Stimulated activated CD8-positive, alpha-beta memory T cell treated with anti-CD3 and anti-CD28 coated beads, Interleukin-4, amount 100 ng/mL, for 1 hour (primary cell): ENCODE measurements at places on chromosomes 12 and 14.

DNA sequence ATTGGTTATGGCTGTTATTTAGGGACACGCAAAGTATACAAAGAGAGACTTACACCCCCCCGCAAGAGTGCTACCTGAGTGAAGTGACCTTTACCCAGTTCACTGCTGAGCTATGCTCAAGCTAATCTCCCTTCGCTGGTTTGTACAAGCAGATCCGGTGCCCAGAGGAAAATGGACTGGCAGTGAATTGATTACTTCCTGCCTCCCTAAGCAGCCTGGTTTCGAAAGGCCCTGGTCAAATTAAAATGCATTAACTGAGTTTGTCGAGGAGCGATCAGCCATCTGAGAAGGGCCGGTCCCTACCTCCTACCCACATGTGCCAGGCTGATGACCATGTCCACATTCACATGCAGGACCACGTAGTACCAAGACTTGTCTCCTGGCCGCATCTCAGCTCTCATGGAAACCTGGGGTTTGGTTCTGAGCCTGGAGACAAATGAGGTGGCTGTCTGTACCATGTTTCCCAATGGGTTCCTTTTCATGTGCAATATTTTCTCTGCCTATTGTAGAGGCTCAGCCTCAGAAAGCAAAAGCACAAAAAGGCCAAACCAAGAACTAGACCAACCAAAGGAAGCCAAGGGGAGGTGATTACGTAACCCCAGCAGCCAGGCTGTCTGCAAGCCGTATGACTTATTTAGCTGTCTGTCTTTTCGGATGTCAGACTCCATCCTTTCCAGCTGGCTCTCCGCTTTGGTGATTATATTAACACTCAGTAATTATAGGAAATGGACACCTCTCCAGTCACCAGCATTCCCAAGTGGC, 284.7 kb upstream of the PWP1 start:
- DNase-seq: no peak

DNA sequence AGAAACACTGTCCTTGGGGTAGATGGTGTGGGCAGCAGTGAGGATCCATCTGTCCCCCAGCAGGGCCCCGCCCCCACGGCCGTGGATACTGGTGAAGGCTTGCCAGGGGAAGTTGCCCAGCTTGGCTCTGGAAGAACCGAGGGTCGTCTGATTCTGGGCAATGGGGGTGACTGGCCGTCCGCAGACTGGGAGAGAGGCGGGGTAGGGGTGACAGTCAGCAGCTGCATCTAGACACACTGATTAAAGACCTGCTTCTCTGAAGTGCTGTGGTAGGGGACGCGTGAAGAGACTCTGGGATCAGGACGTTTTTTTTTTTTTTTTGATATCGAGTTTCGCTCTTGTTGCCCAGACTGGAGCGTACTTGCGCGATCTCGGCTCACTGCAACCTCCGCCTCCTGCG, 4.7 kb upstream of the C1R start:
- no peak for DNase-seq

DNA sequence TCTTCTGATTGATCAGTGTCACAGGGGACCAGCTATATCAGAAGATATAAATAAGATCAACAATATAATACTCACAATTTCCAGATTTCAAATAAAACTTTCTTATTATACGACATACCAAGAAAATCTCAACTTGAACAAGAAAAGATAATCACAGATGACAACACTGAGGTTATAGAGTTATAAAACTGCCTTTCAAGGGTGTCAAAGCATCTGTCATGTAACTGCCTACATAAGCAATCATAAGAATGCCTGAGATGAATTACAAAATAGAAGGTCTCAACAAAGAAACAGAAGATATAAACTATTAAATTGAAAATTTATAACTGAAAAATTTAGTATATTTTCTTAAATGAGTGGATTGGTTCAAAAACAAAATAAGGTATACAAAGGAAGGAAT, 659.2 kb downstream of the SLC16A7 start:
- no peak for DNase-seq

DNA sequence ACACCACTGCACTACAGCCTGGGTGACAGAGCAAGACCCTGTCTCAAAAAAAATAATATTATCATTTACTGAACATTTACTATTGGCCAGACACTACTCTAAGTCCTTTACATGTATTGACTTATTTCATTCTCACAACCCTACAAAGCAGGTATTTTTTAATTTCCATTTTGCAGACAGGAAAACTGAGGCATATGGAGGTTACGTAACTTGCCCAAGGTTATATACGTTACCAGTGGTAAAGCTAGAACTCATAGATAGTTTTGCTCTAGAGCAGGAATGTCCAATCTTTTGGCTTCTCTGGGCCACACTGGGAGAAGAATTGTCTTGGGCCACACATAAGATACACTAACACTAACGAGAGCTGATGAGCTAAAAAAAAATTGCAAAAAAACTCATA, 5.7 kb downstream of the L3HYPDH start:
- no peak for DNase-seq

- no peak for DNase-seq
Measured at GRCh38 chr12:10558789-10559188, 53.1 kb downstream of the EIF2S3B start.

DNA sequence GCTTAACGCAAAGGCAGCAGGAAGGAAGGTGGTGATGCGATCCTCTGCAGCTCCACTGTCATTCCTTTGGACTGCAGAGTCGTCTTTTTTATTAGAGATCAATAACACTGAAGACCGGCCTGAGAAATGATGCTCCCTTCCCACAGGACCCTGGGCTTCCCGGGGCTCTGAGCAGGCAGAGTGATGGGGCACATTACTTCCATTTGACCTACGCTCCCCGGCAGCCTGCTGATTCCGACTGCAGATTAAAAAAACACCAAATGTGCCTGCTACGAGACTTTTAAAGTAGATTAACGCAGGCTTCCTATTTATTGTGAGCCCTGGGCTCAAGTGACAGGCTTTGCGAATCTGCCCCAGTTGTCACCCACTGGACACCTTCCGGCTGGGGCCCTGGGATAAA, 37.5 kb downstream of the KCNA1 start:
- no peak for DNase-seq

- no peak for DNase-seq
Measured at GRCh38 chr14:104443391-104444158, 136.0 kb upstream of the C14orf180 start.

DNA sequence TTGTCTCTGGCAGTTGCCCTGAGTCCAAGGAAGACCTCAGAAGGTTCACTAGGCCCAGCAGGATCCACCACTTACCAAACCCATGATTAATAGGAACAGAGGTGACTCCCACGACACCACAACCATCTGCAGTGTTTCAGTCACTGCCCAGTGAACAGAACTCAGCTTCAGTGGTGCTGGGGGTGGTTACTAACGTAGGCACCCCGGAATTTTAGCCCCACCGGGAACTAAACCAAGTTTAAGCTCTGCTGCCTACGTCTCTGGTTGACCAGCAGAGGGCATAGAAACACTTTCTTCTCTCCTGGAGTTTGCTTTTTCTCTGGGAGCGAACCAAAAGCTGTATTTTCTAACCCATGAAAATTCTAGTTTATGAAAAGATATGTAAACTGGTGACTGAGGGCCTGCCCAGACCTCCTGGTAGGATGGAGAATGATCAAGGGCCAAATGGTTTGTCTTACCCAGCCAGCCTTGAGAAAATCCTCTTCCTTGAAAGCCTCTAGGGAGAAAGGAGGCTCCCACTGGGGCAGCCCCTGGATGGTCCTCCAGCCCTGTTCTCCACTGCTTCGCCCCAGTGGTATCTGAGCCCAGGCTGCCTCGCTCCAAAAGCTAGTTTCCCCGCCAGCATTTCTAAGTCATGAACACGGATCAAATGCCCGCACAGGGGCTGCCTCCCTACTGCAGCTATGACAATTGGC, 379.8 kb downstream of the DPF3 start:
- no peak for DNase-seq

DNA sequence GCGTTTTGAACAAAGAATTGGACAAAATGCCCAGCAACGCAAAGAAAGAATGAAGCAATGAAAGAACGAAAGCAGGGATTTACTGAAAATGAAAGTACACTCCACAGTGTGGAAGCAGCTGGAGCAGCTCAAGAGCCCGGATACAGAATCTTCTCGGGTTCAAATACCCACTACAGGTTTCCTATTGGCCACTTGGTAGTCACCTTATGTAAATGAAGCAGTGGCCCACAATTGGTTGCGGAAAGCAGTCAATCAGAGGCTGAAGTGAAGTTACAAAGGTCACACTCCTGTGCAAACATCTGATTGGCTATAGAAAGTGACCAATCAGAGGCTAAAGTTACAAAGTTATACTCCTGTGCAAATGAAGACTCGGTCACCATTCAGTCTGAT, 15.0 kb upstream of the PPP1R13B start:
- DNase-seq: no peak

DNA sequence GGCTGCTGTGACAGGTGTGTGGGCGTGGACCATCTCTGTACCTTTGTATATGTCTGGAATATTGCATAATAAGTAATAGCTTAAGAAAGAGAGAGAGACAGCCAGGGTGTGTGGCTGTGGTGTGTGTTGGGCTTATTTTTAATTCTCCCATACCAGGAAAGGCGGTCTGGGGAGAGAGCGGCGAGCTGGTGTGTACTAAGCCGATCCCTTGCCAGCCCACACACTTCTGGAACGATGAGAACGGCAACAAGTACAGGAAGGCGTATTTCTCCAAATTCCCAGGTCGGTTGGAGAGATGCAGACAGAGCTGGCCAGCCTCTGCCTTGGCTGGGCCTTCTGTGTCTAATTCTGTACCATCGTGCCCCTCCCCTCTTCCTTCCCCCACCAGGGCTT, 63.9 kb downstream of the AACS start:
- no peak for DNase-seq

DNA sequence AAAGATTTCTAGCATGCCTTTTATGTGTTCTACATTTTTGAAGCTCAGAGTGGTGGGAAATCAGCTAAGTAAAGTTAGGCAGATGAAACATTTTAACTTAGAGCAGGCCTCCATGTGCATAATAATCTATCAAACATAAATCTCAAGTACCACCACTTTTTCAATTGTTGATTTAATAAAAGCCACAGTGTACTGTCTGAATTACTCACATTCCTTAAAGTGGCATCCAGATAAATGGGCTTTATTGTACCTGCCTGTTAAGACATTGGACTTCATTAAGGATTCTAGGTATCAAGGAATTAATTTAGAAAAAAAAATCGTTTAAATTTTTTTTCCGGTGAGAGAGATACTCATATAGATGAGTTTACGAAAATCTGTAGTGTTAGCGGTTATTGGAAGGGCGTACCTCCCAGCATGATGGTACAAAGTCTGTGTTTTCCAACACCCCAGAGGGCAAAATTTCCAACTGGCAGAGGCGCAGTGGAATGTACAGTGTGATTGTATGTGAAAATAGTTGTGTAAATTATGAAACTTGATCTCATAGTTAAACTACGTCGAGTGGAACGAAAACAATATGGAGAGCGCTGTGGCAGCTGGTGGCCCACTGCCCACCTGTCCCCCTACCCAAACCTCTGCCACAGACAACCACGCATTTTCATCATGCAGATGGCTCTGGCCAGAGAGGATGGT, 25.0 kb downstream of the ELK3 start:
- no peak for DNase-seq

GRCh38 chr14:44412858-44413569, 94.1 kb downstream of the FSCB start:
- no peak for DNase-seq
